Activated CD4-positive, alpha-beta T cell treated with anti-CD3 and anti-CD28 coated beads, Interleukin-10, Interleukin-2, amounts not matched to agents 100 ng/mL and 50 ng/mL, durations not matched to agents 16 hours and 8 hours (primary cell): ENCODE measurements at places on chromosomes 6 and 20.

DNA sequence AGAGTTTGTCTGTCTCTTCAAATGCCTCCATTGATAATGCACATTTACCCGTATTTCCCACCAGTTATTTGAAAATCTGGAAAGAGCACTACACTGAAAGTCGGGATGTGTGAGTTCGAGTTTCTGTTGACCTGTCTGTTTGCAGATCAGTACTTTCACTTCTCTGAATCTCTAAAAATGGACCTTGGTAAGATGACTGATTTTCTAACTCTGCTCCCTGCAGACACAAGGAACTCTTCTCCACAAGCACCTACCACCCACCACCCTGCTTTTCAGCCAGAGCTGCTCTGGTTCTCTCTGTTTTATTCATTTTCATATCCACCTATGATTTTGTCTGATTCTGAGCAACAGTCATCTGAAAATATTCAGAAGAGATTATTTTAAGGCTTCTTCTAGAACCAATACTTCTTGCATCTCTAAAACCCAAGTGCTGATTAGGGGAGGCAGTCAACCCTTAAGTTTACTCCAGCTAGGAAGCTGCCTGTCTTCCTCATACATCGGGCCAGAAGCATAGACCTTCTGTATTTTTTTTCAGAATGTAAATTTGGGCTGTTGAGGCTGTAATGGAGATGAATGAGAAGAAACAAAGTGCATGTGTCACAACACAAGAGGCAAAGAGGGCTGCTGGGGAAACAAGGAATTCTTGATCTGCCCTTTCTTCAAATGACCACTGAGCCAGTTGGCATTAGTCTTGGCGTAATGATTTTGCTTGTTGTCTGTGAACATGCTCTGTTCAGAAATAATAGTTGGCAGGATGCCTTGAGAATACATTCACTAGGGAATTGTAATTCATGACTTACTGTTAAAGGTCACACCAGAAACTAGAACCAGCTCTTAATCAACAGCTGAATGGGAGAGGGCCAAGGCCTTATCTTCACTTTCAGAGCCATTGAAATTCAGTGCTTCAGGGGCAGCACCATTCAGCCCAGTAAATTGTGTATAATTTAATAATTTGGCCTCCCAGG, 85.4 kb upstream of the MYLIP start:
- no peak for DNase-seq

DNA sequence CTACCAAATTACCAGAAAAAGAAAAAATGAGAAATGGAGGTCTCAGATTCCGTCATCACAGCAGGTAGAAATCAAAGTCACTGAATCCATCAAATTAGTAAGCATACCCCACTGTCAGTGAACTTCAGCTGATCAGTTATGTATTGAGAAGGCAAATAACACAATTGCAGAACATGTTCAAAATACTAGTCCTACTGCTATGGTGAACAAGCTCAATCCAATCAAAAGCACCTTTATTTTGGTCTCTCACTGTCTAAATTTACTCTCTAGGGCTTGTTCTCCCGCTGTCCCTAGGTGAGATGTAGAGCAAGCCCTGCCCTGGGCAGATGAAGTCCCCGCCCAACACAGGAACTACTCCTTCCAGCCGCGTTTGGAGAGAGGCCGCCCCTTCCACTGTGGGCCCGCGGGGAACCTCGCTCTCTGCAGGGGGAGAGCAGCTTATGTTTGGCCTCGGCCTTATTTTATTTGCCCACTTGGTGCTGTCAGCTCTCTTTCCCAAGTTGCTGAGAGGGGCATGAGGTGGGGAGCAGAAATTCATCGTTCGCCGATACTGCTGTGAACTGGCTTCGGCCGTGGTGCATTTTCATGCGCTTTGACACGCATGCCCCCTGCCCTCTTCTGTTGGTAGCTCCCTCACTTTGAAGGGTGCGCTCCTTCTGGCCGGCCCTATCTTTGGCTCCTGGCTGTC, 14.3 kb upstream of the MAP1LC3A start:
- DNase-seq = peak; percentile 13

GRCh38 chr6:138371720-138372119, 6.0 kb upstream of the SMIM28 start:
- DNase-seq = no peak

GRCh38 chr20:1566701-1567100, 9.2 kb upstream of the SIRPD start:
- no peak for DNase-seq

DNA sequence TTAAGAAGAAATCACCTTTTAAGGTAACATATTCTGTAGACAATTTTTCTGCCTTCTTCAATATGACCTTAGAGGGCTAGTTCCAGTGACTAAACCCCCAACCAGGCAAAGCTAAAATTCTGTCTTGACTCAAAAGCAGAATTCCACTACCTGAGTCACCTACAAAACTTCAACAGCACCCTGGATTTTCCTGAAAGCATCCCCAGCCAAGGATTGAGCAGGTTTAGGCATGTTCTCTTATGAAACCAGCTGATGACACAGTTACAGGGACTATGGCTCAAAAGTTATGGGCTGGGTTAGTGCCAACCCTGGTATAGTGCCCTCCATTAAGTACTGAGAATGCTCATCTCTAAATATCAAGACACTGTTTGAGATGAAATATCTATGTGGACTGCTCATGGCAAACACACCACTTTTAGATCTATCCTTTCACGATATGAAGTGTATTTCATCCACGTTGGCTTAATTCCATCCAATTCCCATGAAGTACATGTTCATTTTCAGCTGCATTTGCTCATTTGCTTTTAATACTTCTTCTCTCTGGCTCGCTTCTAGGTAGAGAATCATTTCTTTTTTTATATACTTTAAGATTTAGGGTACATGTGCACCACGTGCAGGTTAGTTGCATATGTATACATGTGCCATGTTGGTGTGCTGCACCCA, 53.6 kb upstream of the TNFAIP3 start:
- no peak for DNase-seq

GRCh38 chr6:136251394-136251793, 1.3 kb upstream of the MTFR2 start:
- no peak for DNase-seq

DNA sequence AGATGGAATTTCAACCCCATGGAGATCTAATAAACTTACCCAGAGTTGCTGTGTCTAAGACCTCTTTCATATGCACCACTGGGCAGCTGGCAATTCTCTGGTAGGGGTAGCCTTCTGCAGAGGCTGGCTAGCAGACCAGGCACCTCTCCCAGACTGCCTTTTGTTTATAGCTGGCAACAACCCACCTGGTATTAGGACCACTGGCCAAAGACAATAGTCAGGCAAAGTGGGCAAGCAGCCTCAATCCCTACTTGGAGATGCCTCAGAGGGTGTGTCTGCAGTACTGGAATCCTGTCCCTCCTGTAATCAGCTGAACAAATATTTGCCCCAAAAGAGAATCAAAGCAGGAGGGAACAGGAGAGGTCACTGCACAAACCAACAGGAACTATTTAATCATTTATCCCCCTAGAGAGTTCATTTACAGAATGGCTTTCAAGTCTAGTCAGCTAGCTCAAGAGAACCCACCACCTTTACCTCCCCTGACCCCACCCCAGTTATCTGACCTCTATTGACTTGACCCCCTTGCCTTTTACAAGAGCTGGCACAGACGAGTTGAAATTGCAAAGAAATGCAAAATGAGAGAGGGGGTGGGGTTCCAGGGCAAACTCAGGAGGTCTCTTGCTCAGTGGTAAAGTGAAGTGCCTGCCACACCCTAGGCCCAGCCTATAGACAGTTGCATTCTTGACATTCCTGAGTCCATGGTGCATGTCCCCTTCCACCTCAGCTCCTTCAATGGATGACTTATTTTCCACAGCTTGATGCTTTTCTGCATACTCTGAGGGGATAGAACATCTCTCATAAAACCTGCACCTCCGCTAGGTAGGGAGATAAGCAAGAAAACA, 2.8 kb downstream of the BCL2L1 start:
- no peak for DNase-seq
